Amygdala (tissue), 56 donors: ENCODE measurements at places on chromosomes 12 and 14.

GRCh38 chr14:36591482-36591881 lies 9.1 kb upstream of the NKX2-8 start:
- DNase-seq: no peak

DNA sequence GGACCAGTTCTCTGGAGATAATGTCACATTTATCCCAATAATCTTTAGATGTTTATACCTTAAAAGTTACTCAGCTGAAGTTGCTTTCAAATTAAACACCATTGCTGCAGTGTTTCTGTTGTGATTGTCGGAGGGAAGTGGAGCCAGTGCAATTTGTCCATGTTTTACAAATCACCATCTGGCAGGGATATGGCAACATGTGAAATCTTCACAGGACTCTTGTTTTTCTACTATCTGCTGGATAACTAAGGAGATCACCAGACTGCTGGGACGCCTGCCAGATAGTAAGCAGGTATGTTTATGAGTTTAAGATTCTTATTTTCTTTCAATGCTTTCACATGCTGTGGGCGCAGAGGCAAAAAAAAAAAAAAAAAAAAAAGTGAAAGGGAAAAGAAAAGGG lies 100.3 kb upstream of the SOX5 start:
- no peak for DNase-seq

GRCh38 chr12:121620333-121620891 lies 5.9 kb upstream of the ORAI1 start:
- no peak for DNase-seq

DNA sequence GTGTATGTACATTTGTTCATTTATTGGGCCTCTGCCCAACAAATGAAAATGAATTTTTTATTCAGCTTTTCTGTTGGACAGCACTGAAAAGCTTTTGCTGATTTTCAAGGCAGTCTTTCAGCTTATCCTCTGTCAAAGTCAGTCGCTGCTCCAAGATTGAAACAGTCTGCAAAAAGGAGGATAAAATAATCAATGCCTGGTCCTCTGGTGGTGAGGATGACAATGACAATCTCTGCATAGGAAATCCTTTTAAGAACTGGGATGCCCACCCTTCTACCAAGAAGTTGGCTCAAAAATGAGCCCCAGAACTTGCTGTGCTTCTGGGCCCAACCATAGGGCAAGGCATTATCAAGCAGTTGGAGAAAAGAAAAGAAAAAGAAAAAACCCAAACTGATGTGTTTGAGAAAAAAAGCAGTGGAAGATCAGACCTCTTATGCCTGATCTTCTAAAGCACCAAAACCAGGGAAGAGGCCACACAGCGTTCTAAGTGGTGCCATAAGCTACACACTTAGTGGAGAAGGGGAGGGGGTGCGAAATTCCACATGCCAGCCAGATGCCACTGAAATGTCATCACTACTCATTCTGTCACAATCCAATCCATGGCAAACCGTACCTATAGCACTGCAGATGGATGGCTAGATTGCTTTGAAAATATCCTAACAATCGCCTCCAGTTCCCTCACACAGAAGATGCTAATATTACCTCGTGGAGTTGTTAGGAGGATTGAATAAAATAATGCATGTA lies 69.0 kb upstream of the DUSP6 start:
- DNase-seq: no peak

GRCh38 chr12:116423094-116423493 lies 136.1 kb upstream of the MAP1LC3B2 start:
- DNase-seq: no peak

- DNase-seq: no peak
Measured at GRCh38 chr12:58720421-58720820, 199.9 kb downstream of the LRIG3 start.

DNA sequence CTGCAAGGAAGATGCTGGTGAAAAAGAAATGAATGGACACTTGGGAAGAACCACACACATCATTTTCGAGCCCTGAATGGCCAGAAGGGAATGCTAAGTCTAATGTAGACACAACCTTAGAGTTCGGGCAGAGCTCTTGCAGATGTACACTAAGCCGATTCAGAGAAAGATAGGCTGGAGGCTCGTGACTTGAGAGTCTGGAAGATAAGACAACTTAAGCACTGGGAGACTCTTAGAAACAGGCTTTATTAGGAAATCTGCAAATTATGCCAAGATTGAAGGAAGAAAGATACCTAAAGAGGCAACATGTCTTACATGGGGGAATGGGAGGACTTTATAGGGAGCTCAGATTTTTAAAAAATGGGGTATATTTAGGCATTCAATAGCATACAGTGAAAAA lies 13.5 kb downstream of the TBPL2 start:
- no peak for DNase-seq

GRCh38 chr12:126704609-126705008 lies 1562.4 kb upstream of the TMEM132C start:
- no peak for DNase-seq

GRCh38 chr14:75198291-75198933 lies 22.0 kb upstream of the TMED10 start:
- no peak for DNase-seq

GRCh38 chr12:116087399-116087798 lies 190.1 kb downstream of the MED13L start:
- no peak for DNase-seq

- no peak for DNase-seq
Measured at GRCh38 chr12:116835484-116835883, 45.8 kb downstream of the HRK start.

DNA sequence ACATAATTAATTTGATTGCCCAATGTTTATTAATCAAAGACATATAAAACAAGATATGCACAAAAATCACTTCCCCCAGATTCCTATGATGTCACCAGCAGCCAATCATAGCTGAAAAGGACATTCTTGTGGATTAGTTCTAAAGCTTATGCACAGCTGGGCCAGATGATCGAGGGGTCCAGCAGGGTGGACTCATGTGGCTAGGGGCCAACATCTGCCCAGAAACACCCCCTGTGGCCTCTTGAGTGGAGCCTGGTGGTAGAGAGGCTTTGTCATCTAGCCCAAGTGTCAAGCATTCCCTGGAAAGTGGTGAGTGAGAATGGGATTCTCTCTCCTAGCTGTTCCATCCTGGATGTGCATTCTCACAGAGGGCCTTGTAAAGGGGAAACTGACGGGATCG lies 590.0 kb downstream of the BCL11B start:
- DNase-seq: no peak

DNA sequence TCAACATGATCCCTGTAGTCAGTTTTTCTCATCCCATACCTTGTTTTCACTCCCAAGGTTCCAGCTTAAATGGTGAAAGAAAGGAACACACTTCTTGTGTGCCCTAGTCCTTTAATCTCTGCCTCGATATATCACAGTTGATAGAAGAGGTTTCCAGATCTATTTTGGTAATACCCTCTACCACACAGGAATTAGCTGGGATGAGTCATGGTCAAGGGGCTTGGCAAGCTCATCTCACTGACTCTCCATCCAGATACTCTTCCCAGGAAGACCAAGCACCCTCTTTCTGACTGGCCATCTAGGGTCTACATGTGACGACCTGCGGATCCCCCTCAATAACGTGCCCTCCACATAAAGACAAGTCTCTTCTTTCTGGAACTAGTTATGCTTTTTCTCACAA lies 277.9 kb downstream of the ITPR2 start:
- no peak for DNase-seq

- no peak for DNase-seq
Measured at GRCh38 chr12:43291516-43291915, 260.5 kb downstream of the ADAMTS20 start.

- DNase-seq: no peak
Measured at GRCh38 chr14:94054401-94054800, 26.6 kb downstream of the DDX24 start.

DNA sequence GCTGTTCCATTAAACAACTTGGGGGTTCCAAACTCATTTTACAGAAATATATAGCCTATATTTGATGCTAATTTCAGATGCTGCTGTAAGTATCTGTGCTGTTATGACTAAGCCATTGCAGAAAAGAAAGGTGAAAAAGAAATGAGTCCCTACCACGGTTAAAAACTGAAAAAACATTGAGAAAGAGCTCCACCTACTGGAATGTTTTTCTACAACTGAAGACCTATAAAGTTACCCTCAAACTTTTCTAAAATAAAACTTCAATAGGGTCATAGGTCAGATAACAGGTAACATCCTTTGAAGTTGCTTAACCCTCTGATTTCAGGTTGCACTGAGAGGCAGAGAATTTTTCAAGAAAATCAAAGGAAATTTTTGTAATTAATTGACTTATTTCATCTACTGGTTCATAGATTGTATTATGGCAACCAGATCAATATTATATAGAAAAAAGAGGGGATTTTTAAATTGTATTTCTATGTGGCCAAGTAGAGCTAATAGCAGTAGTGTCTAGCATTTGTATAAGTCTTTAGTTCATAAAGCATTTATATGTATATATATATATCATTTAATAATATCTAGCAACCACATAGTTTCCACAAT lies 279.9 kb downstream of the RPS29 start:
- no peak for DNase-seq

DNA sequence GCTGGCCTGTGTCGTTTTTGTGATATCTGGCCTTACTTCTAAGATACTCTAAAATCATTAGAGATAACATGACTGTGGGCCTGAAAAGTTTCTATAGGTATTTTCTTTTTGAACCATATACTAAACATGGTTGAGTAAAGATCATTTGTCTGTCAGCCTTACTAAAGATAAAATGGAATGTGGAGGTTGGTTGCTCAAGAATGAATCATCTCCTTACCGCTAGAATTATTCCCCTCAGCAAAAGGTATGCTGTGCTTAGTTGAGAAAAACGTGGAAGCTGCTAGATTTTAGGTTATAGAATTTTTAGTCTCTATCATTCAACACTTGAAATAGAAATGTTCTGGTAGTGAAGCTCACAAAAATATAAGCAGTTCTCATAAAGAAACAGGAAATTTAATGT lies 407.3 kb downstream of the AEBP2 start:
- no peak for DNase-seq

GRCh38 chr12:53612978-53613377 lies 13.2 kb downstream of the ATF7 start:
- no peak for DNase-seq

DNA sequence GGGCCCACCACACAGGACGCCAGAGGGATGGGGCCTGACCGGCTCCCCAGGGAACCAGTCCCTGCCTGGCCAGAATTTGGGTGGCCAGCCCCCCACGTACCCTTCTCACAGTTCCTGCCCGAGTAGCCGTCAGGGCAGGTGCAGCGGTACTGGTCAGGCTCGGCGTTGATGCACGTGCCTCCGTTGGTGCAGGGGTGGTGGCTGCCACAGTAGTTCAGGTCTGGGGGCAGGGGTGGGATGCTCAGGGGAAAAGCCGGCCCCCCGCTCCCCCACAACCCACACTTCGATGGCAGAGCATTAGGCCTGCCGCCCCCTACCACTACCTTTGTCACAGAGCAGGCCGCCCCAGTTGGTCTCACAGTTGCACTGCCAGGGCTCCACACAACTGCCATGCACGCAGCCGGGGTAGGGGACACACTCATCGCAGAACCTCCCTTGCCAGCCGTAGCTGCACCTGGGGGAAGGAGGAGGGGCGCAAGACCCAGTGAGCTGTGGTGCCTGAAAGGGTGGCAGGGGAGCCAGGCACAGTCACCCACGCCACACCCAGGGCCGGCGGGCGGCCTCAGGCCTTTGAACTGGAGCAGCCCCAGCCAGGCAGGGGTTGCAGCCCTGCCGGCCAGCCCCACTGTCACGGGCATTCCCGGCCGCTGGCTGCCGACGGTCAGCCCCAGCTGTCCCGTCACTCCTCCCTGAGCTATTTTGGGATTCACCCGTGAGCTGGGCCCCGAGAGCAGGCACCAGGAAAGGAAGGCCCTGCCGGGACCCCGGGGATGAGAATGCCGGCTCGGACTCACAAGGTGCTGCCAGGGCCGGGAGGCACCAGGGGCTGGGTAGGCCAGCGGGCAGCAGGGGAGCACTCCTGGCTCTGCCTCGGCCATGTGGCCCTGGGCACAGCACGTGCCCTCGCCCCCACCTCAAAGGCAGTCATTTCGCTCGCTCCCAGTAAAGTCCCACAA lies 16.5 kb downstream of the JAG2 start:
- DNase-seq: no peak

- no peak for DNase-seq
Measured at GRCh38 chr14:36224176-36224575, 47.7 kb upstream of the PTCSC3 start.

- no peak for DNase-seq
Measured at GRCh38 chr14:73240816-73241480, 3.6 kb downstream of the PAPLN start.

- DNase-seq: no peak
Measured at GRCh38 chr14:50812856-50813543, 18.0 kb downstream of the NIN start.

GRCh38 chr12:67237231-67237630 lies 31.9 kb upstream of the CAND1 start:
- DNase-seq: no peak

GRCh38 chr12:89257340-89257739 lies 95.0 kb downstream of the DUSP6 start:
- DNase-seq: no peak
